ENCODE measurements at places on chromosomes 11 and 22. TPM values are rescaled to one million over a fixed set of nuclear protein-coding genes. Genes with fewer than 3 reads are reported as not detected.

The CALCA gene
- not detected for polyA plus RNA-seq

The NRIP3 gene
- 9.2 TPM for polyA plus RNA-seq

The NAGA gene
- polyA plus RNA-seq = 26.5 TPM

DNA sequence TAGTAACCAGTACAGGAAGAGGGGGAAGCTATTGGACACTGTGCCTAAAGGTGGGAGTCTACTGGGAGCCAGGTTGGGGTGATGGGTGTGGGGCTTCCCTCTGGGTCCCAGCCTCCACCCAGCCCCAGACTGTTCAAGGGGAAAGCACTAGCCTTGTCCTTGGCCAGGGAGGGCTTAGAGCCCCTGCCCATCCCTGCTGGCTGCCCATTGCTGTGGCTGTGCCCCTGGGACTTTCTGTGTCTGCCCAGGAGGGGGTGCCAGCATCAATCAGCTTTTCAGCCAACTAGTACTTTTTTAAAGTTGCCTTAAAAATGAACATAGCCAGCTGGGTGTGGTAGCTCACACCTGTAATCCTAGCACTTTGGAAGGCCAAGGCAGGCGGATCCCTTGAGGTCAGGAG is 19.9 kb downstream of the INCENP start:
- DNase-seq = no peak

- DNase-seq = no peak
These were observed 1089.1 kb downstream of the TBC1D22A start for GRCh38 chr22:47851586-47851985.

DNA sequence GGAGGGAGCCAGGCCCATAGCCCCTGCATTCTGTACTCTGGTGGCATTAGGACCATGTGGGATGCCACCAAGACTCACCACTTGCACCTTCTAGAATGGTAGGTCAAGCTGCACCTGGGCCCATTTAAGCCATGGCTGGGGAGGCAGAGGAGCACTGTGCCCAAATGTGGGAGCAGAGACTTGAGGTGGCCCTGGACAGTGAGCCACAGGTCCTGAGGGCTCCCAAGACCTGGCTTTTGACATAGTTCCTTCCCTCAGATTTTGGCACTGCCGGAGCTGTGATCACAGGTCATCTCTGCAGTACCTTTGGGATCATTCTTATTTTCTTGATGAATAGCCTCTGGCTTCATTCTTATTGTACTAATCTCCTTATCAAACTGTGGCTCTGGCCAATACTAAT is 43.2 kb downstream of the ST3GAL4 start:
- no peak for DNase-seq
